ENCODE measurements at places on chromosomes 16 and 17.

- no peak for DNase-seq
Observed at GRCh38 chr17:17566896-17567513, 24.5 kb downstream of the PEMT start.

- no peak for DNase-seq
Observed at GRCh38 chr17:8412089-8412488, 14.5 kb upstream of the RNF222 start.

DNA sequence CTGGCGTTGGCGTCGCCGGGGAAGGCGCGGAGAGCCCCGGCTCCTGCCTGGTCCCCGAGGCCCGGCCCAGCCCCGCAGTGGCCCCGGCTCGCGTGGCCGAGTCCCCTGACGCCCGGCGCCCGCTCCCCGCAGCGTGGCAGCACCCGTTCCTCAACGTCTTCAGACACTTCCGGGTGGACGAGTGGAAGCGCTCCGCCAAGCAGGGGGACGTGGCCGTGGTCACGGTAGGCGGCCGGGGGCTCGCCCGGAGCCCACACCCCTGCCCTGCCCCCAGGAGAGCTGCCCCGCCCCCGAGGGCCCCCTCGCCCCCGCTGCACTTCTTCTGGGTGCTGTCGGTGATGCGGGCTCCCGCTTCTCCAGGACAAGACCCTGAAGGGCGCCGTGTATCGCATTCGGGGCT is 466 bp downstream of the WDR90 start:
- peak; percentile 72 for DNase-seq

DNA sequence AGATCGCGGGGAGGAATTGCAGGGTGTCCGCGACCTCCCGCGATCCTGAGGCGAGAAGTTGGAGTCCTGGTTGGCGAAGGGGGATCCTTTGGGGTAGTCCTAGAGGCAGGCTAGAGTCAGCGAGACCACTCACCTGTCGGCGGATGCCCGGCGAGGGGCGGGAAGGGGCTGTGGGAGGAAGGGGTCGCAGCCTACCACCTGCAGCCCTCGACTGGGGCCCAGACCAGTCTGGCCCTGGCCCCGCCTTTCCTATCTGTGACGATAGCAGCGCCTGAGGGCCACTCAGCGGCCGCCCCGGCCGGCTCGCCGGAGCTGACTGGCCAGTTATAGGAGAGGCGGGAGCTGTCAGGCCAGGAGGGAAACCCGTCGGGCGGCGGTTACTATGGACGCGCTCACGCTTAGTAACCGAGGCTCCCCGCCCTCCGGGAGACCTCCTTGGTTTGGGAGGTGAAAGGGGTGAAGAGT is at the start of gene TEKT3:
TSS of gene TEKT3 (minus strand) at position 213 of the 465 bp plus-strand sequence. CDS start 10,012 bp downstream, outside the sequence.
- DNase-seq, result no peak

DNA sequence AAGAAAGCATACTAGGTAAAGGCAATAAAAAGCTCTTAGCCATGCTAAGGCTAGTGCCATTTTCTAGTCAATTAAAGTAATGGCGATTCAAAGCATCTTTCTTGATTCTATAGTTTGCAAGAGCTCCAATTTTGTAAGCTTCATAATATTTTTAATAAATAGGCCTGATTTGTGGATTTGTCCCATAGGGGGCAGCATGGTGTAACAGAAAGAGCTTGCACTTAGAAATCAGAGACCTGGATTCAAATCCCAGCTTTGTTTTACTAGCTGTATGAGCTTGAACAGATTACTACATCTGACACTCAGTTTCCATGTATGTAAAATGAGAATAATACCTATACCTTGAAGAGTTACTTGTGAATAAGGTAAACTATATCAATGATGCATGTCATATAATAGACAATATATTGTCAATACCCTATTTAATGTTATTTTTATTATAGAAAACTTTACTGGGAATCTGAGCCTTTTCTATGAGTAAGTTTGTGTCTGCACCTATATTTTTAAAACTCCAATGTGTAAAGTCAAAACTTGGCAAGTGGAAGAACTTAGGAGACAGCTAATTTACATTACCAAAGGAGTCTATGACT is 93.6 kb upstream of the NOG start:
- DNase-seq, result no peak

DNA sequence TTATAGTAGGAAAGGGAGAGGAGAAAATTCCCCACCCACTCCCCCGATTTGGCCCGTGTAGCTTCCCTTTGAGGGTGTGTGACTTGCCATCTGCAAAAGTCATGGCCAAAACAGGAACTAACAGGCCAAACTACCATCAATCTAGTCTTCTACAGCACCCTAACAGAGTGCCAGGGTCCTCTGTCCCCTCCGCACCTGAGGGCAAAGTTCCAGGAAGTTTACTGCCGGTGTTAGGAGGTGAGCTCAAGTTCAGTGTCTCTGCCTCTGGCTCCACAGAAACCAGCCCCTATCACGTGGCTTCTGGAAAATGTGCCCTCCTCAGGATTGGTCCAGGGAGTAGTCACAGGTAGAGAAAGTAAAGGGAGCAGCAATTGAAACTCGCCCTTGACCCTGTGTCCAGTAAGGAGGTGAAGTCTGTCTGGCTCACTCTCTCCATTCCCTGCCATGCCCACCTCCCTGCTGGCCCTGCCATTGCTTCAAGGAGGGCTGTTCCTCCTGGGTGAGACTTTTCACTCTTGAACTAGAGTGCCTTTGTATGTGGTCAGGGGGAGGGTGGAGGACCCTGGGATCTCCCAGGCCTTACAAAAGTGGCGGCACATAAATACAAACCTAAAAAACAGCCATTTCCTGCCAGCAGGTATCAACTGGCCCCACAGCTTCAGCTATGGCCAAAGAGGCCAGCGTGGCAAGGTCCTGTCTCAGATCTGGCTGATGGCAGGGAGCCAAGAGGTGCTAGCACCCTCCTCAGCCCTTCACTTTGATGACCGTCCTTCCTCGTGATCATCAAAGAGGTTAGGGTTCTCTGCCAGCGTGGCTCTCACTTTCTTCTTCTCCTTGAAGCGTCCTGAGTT is 5.3 kb downstream of the PRR15L start:
- no peak for DNase-seq

GRCh38 chr17:41910701-41911391 is 7.9 kb downstream of the ACLY start:
- DNase-seq, result no peak
